Fibroblast of gingiva (primary cell): ENCODE measurements at places on chromosomes 7 and 10.

DNA sequence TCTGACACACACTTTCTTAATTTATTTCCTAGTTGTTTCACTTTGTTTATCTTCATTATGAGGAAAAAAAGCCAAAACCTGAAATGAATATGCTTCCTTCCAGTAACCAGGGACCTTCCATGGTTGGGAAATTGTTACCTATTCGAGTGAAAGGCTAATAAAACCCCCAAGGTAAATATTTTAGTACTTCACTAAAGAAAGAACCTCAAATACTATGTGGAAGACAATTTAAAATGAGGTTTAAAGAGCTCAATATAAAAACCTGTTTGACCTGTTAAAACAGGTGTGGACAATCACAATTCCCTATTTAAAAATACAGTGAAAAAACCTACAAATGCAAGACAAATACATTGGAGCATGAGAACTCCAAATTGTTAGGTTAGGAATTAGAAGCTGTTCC, 192.6 kb downstream of the CFTR start:
- no peak for DNase-seq

- DNase-seq, result no peak
Measured at GRCh38 chr10:45427262-45427969, 53.4 kb downstream of the ALOX5 start.

DNA sequence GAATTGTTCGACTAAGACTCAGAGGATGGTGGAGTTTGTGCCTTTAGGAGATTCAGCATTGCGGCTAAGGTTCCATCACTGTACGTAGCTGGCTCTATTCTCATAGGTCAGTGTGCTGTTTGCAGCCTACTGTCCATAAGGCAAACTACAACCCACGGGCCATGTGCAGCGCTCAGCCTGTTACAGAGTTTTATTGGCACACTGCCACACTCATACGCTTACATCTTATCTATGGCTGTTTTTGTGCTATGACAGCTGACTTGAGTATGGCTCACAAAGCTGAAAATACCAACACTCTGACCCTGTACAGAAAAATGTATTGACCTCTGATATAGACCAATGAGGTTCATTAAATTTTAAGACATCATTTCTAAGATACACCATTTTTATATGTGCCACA, 114.5 kb downstream of the ARID5B start:
- no peak for DNase-seq

- DNase-seq, result no peak
Measured at GRCh38 chr7:100159099-100159623, 638 bp upstream of the TRAPPC14 start.

GRCh38 chr10:97355571-97355975, 21.0 kb upstream of the FRAT2 start:
- DNase-seq, result peak; percentile 24
